ENCODE measurements at places on chromosomes 4 and X. TPM values are rescaled to one million over a fixed set of nuclear protein-coding genes. Genes with fewer than 3 reads are reported as not detected.
A peak's percentile ranks its signal among the peaks of the same experiment; 100 is the strongest.

DNA sequence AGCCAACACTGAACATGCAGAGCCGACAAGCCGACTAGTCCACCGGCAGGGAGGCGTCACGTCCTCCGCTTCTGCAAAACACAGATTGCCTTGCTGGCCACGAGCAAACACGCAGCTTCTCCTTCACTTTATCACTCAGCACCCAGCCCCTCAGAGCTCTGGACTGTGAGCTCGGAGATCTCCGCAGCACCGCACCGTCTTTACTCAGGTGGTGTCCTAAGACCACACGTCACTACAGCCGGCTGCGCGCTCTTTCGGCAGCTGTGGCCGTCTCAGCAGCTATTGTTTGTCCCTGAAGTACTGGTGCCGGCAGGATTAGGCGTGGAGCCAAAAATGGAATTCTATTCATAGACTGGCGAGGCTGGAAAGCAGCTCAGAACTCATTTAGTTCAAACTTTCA, 72.0 kb downstream of the FAT1 start:
- peak; percentile 94 for DNase-seq

DNA sequence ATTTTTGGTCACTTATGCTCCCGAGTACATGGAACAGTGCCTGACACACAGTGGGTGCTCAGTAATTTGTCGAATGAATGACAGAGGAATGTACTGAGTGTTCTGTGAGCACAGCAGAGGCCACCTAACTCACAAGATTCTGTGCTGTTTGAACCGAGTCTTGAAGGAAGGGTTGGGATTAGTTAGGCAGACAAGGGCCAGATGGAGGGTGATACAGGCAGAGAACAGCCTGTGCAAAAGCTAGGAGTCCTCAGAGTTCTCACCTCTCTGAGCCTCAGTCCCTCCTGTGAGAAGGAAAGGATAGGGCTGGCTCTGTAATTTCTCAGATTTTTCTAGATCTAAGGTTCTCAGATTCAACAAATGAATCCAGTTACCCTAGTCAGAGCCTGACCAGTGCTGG, 108.8 kb downstream of the NHSL2 start:
- no peak for DNase-seq

DNA sequence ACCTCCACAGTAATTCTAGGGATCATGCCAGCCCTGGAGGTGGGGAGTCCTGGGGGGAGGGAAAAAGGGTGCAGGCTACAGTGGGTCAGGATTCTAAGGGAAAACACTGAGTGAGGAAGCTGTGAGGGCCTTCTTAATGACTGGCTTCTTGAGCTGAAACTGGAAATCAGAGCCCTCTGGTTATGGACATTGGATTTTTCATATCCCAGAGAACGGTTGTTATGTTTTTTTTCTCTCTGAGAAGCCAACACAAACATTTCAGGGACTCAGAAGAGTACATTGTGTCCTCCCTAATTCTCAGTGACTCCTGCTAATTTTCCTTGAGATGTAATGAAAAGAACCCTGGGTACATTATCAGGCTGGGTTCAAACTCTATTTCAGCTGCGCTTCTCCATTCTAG, 162.4 kb upstream of the PRDX4 start:
- DNase-seq, result no peak

GRCh38 chrX:129939986-129940385, 34.0 kb downstream of the UTP14A start:
- DNase-seq, result no peak

The MTMR1 gene
- total RNA-seq, result 9.1 TPM

The KLHL4 gene
- 0.78 TPM for total RNA-seq

The KLB gene
- 3.6 TPM for total RNA-seq

The PDLIM5 gene
- total RNA-seq, result 70.3 TPM

The TLL1 gene
- total RNA-seq, result 3.6 TPM

The TEX13D gene
- total RNA-seq, result not detected

The ZMAT1 gene
- 12.5 TPM for total RNA-seq

The KCNIP4 gene
- not detected for total RNA-seq

The TMPRSS11F gene
- not detected for total RNA-seq

The CCNA2 gene
- 0.52 TPM for total RNA-seq

The ASB5 gene
- not detected for total RNA-seq

The TTC29 gene
- total RNA-seq, result not detected
